ENCODE measurements at places on chromosomes 3 and 15. TPM values are rescaled to one million over a fixed set of nuclear protein-coding genes. Genes with fewer than 3 reads are reported as not detected.
A peak's percentile ranks its signal among the peaks of the same experiment; 100 is the strongest.

MYLK gene
- 0.09 TPM for total RNA-seq

SCN11A gene
- total RNA-seq = 0.07 TPM

C2CD4B gene
- 0.13 TPM for total RNA-seq

SHC4 gene
- 5.7 TPM for total RNA-seq

PTH1R gene
- total RNA-seq = not detected

LINS1 gene
- 31.0 TPM for total RNA-seq

GRCh38 chr3:49656541-49657112, 17.5 kb upstream of the APEH start:
- H3K36me3 ChIP-seq = no peaks in the 10 kb centered on the region
- H3K4me3 ChIP-seq = no peak overlapping the region
- no peak for DNase-seq
- H3K4me1 ChIP-seq = no peaks in the 10 kb centered on the region
- no peak overlapping the region for H3K27ac ChIP-seq

DNA sequence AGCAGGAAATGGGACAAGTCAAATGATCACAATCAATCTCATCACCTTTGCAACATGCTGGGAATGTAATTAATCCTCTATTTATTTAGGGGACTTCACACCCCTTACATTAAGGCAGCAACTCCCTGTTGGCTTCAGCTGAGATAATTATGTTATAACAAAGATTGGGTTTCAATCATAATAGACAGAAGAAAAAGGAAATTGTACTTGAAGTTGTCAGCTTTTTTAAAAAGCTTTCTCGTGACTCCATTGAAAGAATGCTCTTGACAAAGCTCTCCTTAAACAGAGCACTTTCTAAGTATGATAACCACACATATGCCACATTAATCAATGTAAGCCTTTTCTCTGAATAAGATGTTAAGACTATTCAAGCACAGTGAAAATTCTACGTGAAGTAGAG, 65.7 kb downstream of the SHQ1 start:
- no peaks in the 10 kb centered on the region for H3K27me3 ChIP-seq
- no peak for DNase-seq

DNA sequence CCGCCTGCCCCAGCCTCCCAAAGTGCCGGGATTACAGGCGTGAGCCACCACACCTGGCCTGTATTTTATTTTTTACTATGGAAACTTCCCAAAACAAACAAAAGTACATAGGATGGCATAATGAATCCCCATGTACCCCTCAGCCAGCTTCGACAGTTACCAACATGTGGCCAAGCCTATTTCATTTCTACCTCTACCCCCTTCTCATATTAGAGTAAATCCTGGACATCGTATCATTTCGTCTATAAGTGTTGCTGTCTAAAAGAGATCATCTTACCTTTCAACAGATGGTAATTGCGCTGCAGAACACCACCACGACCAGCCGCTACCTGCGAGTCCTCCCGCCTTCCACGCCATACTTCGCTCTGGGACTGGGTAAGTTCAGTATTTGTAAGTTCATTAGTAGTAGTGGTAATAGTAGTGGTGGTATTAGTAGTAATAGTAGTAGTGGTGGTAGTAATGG, 44.9 kb downstream of the DLEC1 start:
- no peaks in the 10 kb centered on the region for H3K4me1 ChIP-seq
- H3K4me3 ChIP-seq = no peak overlapping the region
- no peak for DNase-seq
- H3K36me3 ChIP-seq = no peaks in the 10 kb centered on the region
- no peaks in the 10 kb centered on the region for H3K27me3 ChIP-seq

GRCh38 chr15:90493647-90494046, 36.1 kb upstream of the CRTC3 start:
- no peak for DNase-seq
- H3K27ac ChIP-seq = no peak overlapping the region
- peaks cover 8% of the 10 kb centered on the region for H3K4me1 ChIP-seq
- no peaks in the 10 kb centered on the region for H3K27me3 ChIP-seq
- H3K4me3 ChIP-seq = no peak overlapping the region

GRCh38 chr3:126486360-126486847, 10.7 kb upstream of the ZXDC start:
- H3K4me3 ChIP-seq = no peak overlapping the region
- no peak overlapping the region for H3K27ac ChIP-seq
- no peaks in the 10 kb centered on the region for H3K27me3 ChIP-seq
- H3K36me3 ChIP-seq = no peaks in the 10 kb centered on the region
- no peak for DNase-seq

GRCh38 chr3:53830944-53831343, 15.3 kb downstream of the CHDH start:
- H3K4me3 ChIP-seq = no peak overlapping the region
- no peaks in the 10 kb centered on the region for H3K27me3 ChIP-seq
- H3K4me1 ChIP-seq = no peaks in the 10 kb centered on the region
- H3K36me3 ChIP-seq = no peaks in the 10 kb centered on the region

DNA sequence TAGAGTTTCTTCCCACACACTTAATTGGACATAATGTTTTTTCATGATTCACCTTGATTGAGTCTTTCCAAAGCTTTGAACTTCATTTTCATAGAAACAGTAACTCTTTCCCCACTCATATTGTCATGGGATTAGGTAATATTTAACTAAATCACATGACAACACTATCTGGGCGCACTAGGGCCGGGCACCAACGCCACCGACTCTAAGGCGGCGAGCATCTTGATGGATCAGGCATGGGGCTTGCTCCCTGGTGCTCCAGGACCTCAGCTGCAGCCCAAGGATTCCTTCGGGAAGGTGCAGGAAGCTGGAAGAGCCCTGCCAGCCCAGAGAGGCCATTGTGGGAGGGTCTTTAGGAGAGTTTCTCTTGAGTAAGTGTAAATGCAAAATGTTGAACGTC, 193.1 kb upstream of the UBE3A start:
- no peaks in the 10 kb centered on the region for H3K27me3 ChIP-seq
- no peaks in the 10 kb centered on the region for H3K4me1 ChIP-seq
- H3K27ac ChIP-seq = no peak overlapping the region
- H3K36me3 ChIP-seq = no peaks in the 10 kb centered on the region
- H3K4me3 ChIP-seq = no peak overlapping the region

DNA sequence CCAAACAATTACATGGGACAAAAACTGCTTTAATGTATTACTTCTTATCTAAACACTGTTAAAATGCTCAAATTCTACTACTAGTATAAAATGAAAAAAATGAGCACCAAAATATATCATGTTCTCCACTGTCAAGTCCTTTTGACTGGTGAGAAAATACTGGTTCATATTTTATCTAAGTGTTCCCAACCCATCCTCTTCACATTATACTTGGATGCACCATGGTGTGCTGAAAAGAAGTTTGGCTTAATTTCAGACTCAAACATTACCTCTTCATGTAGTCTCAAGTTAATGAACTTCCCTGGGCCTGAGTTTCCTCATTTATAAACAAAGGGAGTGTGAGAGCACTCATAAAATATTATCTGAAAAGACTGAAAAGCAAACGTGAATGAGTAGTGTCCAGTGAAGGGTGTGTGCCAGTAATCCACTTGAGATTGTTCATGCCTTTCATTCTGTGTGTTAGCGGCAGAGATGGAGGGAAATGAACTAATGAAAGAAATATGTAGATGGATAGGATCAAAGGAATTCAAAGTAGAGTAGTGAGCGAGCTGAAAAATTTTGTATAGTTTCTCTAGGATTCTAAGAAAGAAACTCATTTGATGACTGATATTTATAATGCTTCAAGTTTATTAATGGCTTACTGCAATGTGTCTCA, 263.2 kb downstream of the NLGN1 start:
- H3K36me3 ChIP-seq = no peaks in the 10 kb centered on the region
- no peak for DNase-seq
- no peaks in the 10 kb centered on the region for H3K4me1 ChIP-seq
- H3K4me3 ChIP-seq = no peak overlapping the region
- H3K27me3 ChIP-seq = no peaks in the 10 kb centered on the region
- no peak overlapping the region for H3K27ac ChIP-seq

- peak overlapping the region; percentile 98 for H3K27ac ChIP-seq
- no peaks in the 10 kb centered on the region for H3K36me3 ChIP-seq
- H3K4me3 ChIP-seq = peak overlapping the region; percentile 89
- DNase-seq = no peak
- peaks cover 24% of the 10 kb centered on the region for H3K4me1 ChIP-seq
Measured at GRCh38 chr3:120095979-120096426, 1.8 kb upstream of the GSK3B start.

GRCh38 chr3:134485075-134485717, 589 bp downstream of the ANAPC13 start:
- H3K27me3 ChIP-seq = no peaks in the 10 kb centered on the region
- H3K27ac ChIP-seq = peak overlapping the region; percentile 88
- H3K36me3 ChIP-seq = peaks cover 16% of the 10 kb centered on the region
- no peak for DNase-seq
- H3K4me3 ChIP-seq = peak overlapping the region; percentile 99

- no peak for DNase-seq
- H3K36me3 ChIP-seq = no peaks in the 10 kb centered on the region
- H3K4me1 ChIP-seq = no peaks in the 10 kb centered on the region
Measured at GRCh38 chr15:29442532-29442931, 172.9 kb upstream of the NSMCE3 start.

GRCh38 chr3:62312201-62312600, 61.1 kb downstream of the FEZF2 start:
- no peaks in the 10 kb centered on the region for H3K27me3 ChIP-seq
- DNase-seq = no peak
- no peaks in the 10 kb centered on the region for H3K4me1 ChIP-seq
- no peak overlapping the region for H3K27ac ChIP-seq
- H3K36me3 ChIP-seq = no peaks in the 10 kb centered on the region

DNA sequence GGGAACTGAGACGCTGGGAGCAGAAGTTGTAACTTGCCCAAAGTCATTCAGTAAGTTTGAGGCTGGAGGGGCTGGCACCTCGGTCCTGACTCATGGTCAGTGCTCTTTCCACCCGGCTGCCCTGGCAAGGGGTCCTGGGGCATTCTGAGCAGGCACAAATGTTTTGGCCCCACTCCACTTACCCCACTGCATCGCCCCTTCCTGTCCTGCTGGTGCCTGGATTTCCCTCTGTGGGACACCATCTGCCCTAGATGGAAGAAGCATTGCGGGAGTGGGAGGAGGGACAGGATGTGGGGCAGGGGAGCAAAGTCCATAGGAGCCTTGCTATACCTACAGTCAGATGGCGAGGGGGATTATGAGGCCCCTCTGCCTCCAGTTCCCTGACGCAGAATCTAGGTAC, 4.5 kb downstream of the CORO2B start:
- peaks cover 8% of the 10 kb centered on the region for H3K27me3 ChIP-seq
- no peak overlapping the region for H3K4me3 ChIP-seq
- DNase-seq = no peak
- H3K27ac ChIP-seq = no peak overlapping the region
- H3K36me3 ChIP-seq = no peaks in the 10 kb centered on the region
- no peaks in the 10 kb centered on the region for H3K4me1 ChIP-seq

GRCh38 chr15:39976291-39977274, 42.7 kb downstream of the EIF2AK4 start:
- peaks cover 4% of the 10 kb centered on the region for H3K36me3 ChIP-seq
- no peak overlapping the region for H3K27ac ChIP-seq
- H3K4me3 ChIP-seq = no peak overlapping the region
- H3K27me3 ChIP-seq = no peaks in the 10 kb centered on the region

GRCh38 chr15:66778314-66778665, 76.3 kb downstream of the SMAD6 start:
- H3K4me3 ChIP-seq = no peak overlapping the region
- no peaks in the 10 kb centered on the region for H3K27me3 ChIP-seq
- no peaks in the 10 kb centered on the region for H3K4me1 ChIP-seq
- no peak for DNase-seq
- H3K27ac ChIP-seq = no peak overlapping the region

GRCh38 chr15:63986751-63987341, 59.4 kb downstream of the DAPK2 start:
- no peak overlapping the region for H3K4me3 ChIP-seq
- H3K36me3 ChIP-seq = no peaks in the 10 kb centered on the region
- no peaks in the 10 kb centered on the region for H3K4me1 ChIP-seq

GRCh38 chr3:113714702-113715101, 18.3 kb upstream of the USF3 start:
- no peak overlapping the region for H3K27ac ChIP-seq
- no peak overlapping the region for H3K4me3 ChIP-seq
- no peaks in the 10 kb centered on the region for H3K4me1 ChIP-seq
- no peaks in the 10 kb centered on the region for H3K27me3 ChIP-seq

DNA sequence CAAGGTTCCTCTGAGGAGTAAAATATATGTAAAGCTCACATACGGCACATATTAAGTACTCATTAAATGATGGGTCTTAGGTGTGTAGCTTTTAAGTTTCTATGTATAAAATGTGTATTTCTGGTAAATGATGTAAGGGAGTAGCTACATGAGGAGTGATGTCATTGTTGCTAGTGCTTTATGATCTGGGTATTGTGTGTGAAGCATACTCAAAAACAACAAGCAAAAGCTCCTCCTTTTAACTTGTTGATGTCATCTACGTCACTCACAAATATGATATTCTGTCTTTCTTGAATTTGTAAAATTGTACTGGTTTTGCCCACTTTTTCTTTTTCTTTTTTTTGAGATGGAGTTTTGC, 1.4 kb upstream of the HERC1 start:
- no peak for DNase-seq
- H3K4me1 ChIP-seq = peaks cover 31% of the 10 kb centered on the region
- no peaks in the 10 kb centered on the region for H3K27me3 ChIP-seq
- peak overlapping the region; percentile 94 for H3K27ac ChIP-seq
- H3K4me3 ChIP-seq = no peak overlapping the region

DNA sequence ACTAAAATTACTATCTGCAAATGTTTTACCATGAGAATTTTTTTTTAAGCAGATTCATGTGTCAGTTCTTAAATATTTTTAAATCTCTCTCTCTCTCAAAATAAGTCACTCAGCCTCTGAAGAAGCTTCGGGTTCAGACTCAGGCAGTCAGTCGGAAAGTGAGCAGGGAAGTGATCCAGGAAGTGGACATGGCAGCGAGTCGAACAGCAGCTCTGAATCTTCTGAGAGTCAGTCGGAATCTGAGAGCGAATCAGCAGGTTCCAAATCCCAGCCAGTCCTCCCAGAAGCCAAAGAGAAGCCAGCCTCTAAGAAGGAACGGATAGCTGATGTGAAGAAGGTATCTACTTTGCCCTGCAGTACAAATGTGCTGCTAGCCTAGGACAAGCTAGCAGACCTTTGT, 24.1 kb downstream of the CHD2 start:
- no peak overlapping the region for H3K4me3 ChIP-seq
- no peak for DNase-seq
- peaks cover 51% of the 10 kb centered on the region for H3K4me1 ChIP-seq

DNA sequence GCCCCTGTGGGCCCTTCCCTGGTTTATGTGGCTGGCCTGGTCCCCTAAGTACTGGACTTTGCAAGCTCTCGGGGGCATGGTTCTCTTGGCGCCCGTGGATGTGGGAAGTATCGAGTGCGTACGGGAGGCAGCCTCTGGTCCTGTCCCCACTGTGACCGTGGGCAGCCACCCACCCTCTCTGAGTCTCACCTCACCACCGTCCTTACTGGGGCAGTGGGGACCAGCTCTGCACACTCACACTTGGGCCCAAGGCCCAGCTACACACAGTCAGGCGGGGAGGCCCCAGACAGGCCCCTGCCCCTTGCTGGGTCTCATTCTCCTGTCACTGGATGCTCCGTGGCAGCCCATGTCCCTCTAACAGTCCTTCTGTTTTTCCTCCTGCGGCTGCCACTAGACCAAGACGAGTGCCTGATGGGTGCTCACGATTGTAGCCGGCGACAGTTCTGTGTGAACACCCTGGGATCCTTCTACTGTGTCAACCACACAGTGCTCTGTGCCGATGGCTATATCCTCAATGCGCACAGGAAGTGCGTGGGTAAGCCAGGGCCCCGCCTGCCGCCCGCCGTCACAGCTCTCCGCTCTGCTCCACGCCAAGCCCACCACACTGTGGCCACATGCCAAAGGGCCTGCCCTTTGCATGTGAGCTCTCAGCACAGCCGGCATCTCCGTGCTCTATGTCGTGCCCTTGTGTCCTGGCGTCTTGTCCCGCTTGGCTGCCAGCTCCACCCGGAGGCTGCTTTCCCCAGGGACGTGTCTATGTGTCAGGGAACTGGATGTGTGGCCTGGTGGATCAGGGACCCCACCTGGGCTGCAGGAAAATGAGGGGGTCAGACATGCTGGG, 72.7 kb downstream of the FBLN2 start:
- H3K27ac ChIP-seq = no peak overlapping the region
- no peaks in the 10 kb centered on the region for H3K27me3 ChIP-seq
- H3K4me1 ChIP-seq = no peaks in the 10 kb centered on the region
- H3K36me3 ChIP-seq = no peaks in the 10 kb centered on the region
